ENCODE measurements at places on chromosomes 7 and 10.
A peak's percentile ranks its signal among the peaks of the same experiment; 100 is the strongest.

DNA sequence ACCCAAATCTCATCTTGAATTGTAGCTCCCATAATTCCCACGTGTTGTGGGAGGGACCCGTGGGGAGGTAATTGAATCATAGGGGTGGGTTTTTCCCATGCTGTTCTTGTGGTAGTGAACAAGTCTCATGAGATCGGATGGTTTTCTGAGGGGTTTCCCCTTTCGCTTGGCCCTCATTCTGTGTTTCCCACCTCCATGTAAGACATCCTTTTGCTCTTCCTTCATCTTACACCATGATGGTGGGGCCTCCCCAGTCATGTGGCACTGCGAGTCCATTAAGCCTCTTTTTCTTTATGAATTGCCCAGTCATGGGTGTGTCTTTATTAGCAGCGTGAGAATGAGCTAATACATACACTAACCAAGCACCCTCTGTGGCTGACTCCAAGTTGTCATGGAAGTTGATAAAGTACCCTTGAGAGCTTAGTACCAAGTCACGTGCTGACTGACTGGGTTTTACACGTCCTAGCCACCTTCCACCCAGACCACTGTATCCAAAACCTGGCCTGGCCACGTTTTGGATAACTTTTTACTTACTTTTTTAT is 614.4 kb downstream of the SDK1 start:
- DNase-seq, result no peak

- DNase-seq, result no peak
These were observed 558.4 kb downstream of the SDK1 start for GRCh38 chr7:3859431-3859830.

GRCh38 chr10:86350897-86351296 is 15.7 kb downstream of the GRID1 start:
- no peak for DNase-seq

- no peak for DNase-seq
These were observed 32.4 kb downstream of the WBP1L start for GRCh38 chr10:102775935-102776669.

DNA sequence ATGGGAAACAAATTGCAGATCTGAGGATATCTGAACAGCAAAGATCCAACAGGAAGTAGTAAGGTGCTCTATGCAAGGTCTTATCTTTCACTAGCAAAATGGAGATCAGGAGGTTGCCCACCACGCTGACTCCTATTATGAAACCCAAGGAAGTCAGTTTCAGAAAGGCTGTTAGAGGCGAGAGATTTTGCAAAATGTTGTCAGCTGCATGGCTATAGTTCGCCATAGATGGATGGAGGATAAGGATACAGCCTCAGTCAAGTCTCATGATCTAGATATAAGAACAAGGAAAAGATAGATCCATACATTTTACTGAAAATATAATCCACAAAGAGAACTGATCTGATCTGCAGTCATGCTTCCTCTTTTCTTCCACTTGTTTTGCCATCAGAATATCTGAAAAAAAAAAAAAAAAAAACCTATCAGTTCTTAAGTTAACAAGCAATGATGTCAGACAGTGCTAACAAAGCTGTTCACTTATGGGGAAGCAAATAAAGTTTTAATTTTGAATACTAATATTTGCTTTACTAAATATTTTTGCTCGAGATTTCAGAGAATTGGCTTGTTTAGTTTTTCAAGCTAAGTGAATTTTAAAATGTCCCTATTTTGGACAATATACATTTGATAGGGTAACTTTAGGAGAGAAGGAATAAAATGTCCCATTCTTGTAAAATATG is 2.0 kb downstream of the GPR85 start:
- DNase-seq, result no peak

DNA sequence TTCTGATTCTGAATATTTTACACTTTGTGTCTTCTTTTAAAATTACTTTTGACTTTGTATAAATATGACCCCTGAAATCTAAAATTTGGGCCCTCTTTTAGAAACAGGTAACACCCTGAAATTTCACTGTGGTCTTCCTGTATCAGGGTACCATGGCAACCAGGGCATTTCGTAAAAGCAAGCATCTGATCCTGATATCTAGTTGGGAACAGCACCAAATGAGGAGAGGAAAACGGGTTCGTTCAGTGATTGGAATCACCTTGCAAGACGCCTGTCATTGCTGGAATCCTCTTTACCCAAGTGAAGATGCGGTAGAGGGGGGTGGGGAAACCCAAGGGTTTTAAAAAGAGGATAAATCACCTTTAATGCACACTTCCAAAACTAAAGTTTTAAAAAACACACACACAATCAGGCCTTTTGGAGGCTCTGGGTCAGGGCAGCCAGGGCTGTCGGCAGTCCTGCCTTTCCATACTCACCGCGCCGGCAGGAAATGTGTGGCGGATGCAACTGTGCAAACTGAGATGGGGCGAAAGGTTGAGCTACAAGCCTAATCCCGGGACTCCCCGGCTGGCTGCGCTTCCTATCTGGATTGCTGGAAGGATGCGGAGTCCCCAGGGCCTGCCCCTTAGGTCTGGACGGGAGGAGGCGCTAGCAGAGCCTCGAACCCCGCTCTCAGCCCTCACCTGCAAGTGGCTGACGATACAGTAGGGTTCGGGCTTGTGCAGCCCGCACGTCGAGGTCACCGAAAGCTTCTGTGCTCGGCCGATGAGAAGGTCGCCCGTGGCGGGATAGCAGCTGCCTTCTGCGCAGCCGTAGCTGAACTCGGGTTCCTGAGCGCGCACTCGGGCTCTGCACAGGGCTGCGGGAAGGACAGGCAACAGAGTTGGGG is 1.8 kb downstream of the LAMB1 start:
- no peak for DNase-seq

DNA sequence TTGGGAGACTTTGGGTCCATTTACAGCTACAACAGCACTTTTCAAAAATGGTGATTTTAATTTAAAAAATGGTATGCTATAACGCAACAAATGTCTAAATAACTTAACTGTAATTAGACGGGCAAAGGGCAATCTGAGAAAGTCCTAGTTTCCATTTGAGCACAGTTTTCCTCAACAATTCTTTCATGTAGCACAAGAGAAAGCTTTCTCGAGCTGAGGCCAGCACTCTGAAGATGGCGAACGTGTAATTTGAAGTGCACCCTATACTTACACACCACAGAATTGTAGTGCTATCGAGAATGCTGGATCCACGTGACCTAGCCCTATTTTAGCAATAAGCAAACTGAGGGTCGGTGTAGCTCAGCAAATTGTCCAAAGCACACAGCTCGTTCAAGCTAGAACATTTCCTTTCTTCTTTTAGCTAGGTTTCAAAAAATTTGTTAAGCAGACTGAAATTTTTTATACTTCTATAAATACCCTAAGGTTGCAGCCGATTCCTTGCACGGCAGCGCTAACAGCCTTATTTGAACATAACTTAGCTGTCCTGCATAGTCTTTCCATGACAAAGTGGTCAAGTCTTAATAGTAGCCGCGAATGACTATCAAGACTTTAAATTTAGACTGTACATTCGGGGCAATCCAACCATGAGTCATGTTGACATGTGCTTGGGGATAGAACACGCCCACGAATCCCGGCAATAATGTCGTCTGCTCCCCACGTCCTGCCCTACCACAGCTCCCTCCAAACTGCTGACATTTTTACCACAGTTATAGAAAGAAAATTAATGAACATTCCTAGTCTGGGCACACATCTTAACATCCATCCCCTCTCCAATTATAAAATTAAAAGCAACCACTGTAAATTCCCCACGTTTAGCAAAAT is 10.0 kb downstream of the KLF6 start:
- DNase-seq, result peak; percentile 54

DNA sequence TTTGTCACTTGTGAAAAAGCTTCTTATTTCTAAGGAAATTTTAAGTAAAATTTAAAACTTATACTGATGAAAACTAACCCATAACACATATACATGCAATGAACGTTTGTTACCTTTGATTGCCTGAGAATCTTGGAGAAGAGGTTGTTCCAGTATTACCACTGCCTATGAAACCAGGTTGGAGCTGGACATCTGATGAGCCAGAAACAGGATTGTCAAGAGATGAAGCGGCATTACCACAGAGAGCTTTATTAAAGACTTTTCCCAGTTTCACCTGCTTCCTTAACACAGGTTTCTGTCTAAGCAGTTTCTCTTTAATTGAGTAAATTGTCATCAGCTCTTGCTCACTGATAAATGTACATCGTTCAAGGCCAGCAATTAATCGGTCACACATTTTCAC is 9.0 kb upstream of the KIF20B start:
- DNase-seq, result no peak

GRCh38 chr7:152998420-152998819 is 238.9 kb downstream of the ACTR3B start:
- DNase-seq, result no peak

DNA sequence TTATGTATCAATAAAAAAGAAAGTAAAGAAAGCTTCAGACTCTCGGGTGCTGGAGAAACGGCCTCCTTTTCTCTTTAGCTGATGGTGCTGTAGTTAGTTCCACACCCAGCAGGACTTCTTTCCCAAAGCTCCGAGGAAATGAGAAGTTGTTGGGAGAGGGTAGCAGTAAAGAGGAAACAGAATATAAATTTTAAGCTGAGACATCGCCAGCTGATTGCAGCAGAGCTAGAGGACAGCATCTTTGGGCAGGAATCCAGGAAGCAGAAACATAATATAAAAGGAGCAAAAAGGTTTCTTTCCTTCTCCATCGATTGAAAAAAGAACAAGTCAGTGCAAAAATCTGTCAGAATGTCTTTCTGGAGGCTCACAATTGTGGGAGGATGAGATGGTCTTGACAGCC is 616.9 kb upstream of the FOXK1 start:
- no peak for DNase-seq

GRCh38 chr10:17808971-17809841 is at the start of gene MRC1:
Gene MRC1, plus strand, starts transcription at chr10:17809348. Its CDS starts 118 bp downstream, at chr10:17809466.
- no peak for DNase-seq

DNA sequence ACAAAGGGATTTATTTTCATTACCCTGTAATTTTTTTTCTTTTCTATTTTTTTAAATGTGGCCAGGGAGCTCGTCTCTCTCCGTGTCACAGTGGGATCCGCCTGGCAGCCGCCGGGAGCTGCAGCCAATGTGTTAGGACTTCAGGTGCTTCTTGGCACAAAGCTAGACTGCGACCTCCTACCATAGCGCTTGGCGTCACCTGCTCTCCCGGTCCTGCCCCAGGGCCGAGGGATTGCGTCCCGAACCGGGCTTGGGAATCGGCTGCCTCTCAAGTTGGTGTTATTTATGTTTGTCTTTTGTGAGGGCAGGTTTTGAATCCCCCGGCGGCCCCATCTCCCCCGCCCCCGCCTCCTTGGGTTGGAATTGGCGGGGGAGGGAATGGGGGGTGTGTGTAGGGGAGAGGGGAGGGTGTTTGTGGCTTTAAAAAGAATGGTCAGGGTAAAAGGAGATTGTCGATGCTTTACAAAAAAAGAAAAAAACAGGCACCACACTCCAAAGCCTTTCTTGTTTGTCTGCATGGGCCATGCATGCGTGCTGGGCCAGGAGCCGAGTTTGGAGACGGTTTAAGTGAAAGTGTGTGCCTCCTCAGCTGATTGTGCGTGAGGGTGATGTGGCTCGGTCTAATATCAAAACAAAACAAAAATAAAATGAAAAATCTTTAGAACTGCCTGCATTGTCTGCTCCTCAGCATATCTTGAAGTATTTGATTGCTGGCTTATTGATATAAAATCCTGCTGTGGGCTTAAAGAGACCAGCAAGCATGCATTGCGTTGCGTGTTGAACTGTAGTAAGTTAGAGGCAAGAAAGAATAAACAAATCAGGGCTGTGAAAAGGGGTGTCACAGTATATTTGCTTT is 1.2 kb downstream of the PPP1R9A start:
- DNase-seq, result no peak

Measured in activated CD4-positive, alpha-beta memory T cell treated with anti-CD3 and anti-CD28 coated beads for 36 hours (primary cell).